ENCODE measurements at places on chromosomes 2 and 18. TPM values are rescaled to one million over a fixed set of nuclear protein-coding genes. Genes with fewer than 3 reads are reported as not detected.

GRCh38 chr2:160052531-160052930 lies 9.9 kb downstream of the PLA2R1 start:
- DNase-seq = no peak

GRCh38 chr18:47883771-47884413 lies 46.6 kb downstream of the SMAD2 start:
- no peak for DNase-seq

- no peak for DNase-seq
Measured at GRCh38 chr2:48189552-48190228, 283.4 kb upstream of the FBXO11 start.

GRCh38 chr2:2717406-2717805 lies 386.3 kb upstream of the MYT1L start:
- DNase-seq = no peak

DNA sequence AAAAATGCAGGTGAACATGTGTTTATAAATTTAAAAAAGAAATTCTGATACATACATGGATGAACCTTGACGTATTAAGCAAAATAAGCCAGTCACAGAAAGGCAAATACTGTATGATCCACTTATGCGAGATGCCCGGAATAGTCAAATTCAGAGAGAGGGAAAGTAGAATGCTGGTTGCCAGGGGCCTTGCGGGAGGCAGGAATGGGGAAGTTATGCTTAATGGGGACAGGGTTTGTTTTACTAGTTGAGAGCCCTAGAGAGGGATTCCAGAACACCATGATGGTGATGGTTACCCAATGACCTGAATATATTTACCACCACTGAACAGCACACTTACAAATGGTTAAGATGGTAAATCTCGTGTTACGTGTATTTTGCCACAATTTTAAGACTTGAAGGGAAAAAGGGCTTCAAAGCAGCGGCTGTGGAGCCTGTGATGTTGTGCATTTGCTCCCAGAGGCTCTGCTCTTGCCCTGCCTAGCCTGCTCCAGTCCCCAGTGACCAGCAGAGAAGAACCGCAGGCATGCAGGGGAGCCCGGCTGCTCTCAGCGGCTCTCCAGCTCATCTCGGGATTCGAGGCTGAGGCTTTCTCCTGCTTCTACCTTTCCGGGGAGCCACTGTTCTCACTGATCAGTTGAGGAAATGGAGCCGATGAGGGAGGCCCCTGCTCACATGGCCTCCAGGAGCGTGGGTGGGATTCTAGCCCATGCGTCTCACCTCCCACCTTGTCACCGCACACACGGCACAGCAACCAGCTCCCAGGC lies 51.7 kb upstream of the TFCP2L1 start:
- no peak for DNase-seq

- peak; percentile 24 for DNase-seq
Measured at GRCh38 chr18:62044490-62045000, 142.3 kb downstream of the PIGN start.

Gene GBX2
- polyA plus RNA-seq = 10.5 TPM

- no peak for DNase-seq
Measured at GRCh38 chr2:30155889-30156658, 9.3 kb downstream of the YPEL5 start.

DNA sequence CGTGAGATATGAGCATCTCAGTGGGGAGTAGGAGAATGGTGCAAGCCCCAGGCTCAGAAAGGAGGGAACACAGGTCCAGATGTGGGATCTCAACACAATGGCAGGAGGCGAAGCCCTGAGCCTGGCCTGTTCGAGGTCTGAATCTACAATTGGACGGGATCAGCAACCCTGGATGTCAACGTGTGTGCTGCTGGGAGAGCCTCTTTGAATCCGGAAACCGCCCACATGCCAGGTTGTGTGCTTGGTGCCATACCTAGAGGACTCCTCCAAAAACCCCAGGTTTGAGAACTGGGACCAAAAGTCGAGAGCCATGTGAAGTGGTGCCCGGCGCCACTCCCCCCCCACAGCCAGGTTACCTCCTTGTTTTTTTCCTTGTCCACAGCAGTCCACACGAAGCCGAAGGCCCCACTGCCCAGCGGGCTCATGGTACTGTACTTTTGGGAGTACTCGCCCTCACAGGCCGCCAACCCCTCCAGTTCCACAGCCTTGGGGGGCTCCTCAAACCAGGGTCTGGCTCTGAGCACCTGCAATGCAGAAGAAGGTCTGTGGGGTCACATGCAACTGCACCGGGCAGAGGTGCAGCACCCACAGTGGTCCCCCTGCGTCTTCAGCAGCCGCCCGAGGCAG lies 20.4 kb upstream of the MTERF4 start:
- DNase-seq = no peak

GRCh38 chr2:100969998-100970397 lies 32.1 kb upstream of the RPL31 start:
- DNase-seq = no peak

- no peak for DNase-seq
Measured at GRCh38 chr2:227482638-227483340, 10.8 kb downstream of the AGFG1 start.

Gene POMC
- polyA plus RNA-seq = 4.3 TPM

- no peak for DNase-seq
Measured at GRCh38 chr2:238895891-238896600, 48.2 kb downstream of the TWIST2 start.

DNA sequence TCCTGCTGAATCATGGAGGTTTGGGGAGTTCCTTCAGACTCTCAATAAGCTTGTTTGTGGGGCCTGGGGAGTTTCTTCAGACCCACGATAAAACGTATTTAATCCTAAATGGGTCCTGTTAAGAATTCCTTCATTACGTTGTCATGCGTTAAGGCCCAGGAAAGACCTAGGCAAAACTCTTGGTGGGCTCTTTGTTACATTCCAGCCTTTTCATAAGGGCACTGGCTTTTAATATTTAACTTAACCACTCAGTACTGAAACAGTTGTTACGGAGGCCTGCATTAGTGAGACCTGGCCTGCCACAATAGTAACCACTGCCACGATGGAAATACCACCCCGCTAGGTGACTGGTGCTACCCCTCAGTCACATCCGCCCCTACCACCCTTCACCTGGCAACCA lies 17.5 kb upstream of the BIN1 start:
- no peak for DNase-seq

Gene NRP2
- 57.9 TPM for polyA plus RNA-seq

DNA sequence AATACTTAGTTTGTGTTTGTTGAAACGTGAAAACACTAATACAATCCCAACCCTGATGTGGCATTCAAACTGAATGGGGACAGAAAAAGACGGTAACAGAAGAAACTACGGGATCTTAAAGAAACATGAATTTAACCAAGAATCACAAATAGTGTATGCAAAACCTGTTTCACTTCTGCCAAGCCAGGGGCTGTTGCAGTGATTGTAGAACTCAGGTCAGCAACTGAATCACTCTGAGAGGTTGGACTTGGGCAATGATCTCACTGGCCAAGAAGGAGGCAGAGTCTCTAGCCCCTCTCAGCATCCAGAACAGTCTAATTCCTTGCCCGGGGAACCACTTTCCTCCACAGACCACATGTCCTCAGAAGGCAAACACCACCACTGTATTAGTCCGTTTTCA lies 54.9 kb upstream of the CRIM1 start:
- no peak for DNase-seq

Gene KLF7
- polyA plus RNA-seq = 28.1 TPM

Gene ARHGAP25
- polyA plus RNA-seq = 4.3 TPM

GRCh38 chr18:24212939-24213338 lies 74.1 kb downstream of the CABYR start:
- DNase-seq = no peak

DNA sequence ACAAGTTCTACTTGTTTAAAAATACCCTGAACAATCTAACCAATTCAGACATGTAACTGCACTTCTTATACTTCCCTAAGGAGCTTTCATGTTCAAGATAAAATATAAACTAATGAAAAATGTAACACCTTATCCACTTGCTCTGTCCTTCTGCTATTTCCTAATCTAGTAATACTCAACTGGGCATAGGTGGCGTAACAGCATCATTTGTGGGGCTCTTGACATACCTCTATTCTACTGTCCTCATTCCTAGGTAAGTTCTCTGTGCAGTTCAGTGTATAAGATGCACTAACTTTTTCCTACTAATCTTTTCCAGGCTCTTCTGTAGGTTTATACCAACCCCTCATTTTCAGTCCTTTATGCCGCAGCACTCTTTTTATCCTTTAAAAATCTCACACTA lies 36.7 kb downstream of the PRKD3 start:
- no peak for DNase-seq

DNA sequence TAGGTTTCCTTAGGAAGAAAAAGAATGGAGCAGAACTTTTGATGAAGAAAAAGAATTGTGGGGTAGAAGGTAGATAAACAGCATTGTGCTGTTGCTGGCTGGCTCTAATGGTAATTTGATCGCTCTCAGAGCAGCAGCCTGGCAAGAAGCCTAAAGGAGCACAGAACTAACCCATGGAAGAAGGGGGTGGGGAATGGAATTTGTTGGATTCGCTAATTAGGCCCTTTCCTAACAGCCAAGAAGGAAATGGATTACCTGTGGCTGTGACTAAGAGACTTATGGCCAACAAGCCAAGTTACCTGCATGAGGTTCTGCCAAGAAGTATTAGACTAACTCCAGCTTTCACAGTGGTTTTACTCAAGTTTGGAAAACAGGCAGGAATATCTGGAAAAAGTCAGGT lies 210.6 kb downstream of the IKZF2 start:
- peak; percentile 78 for DNase-seq

DNA sequence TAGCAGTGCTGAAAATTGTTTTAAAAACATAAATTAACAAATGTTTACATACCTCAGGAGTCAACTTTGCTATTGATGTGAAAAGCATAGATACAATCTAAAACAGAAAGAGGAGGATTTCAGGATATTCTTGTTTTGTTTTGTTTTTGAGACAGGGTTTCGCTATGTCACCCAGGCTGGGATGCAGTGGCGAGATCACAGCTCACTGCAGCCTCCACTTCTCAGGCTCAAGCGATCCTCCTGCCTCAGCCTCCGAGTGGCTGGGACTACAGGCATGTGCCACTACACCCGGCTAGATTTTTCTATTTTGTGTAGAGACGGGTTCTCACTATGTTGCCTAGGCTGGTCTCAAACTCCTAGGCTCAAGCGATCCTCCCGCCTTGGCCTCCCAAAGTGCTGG lies 60.6 kb downstream of the C2orf74 start:
- DNase-seq = no peak

Gene AP1S3
- polyA plus RNA-seq = 4.8 TPM

Gene PLA2R1
- polyA plus RNA-seq = 4.8 TPM

Gene HTR2B
- 0.26 TPM for polyA plus RNA-seq

DNA sequence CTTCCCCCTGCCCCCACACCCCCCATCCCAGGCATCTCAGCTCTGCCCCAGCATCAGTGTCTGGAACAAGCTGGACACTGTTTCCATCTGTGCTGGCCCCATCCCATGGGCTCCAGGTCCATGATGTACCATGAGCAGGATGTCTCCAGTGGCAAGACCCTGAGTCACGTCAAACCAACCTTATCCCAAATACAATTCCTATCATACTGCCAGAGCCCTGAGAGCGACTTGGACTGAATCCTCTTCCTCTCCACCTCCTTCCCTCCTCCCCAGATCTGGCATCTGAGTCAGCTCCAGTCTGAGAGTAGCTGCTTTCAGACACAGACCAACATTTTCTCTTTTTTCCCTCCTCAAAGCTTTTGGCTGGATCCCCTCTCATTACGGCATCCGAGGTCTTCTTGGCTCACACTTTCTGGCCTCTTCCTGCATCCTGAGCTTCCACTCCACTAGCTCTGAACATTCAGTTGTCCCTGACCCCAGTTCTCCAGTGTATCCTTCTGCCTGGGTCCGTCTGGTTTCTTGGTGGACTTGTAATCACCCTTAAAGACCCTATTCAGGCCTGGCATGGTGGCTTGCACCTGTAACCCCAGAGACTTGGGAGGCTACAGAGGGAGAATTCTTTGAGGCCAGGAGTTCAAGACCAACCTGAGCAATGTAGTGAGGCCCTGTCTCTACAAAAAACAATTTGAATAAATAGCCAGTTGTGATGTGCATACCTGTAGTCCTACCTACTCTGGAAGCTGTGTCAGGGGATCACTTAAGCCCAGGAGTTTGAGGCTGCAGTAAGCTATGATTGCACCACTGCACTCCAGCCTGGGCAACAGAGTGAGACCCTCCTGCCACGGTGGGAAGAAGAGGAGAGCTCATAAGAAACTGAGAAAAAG lies 68.3 kb downstream of the ACKR3 start:
- DNase-seq = no peak

DNA sequence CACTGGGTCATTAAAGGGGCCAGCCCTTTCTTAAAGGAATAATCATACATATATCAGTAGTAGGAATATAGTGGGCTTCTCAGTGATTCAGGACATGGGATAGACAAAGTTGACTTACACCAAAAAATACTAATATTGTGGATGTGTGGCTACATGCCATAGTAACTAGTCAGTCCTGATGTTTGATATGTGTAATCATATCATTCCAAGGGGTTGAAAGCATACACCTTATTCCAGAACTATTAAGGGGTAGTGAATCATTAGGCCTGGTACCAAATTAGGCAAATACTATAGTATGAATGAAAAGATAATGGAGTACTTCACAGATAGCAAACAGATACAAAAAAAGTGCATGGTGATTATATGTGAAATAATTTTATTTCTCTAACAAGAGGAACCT lies 814.9 kb upstream of the NRXN1 start:
- DNase-seq = no peak

Gene BCL11A
- 61.6 TPM for polyA plus RNA-seq

Gene GKN1
- polyA plus RNA-seq = not detected

Gene AQP12B
- polyA plus RNA-seq = 0.56 TPM

DNA sequence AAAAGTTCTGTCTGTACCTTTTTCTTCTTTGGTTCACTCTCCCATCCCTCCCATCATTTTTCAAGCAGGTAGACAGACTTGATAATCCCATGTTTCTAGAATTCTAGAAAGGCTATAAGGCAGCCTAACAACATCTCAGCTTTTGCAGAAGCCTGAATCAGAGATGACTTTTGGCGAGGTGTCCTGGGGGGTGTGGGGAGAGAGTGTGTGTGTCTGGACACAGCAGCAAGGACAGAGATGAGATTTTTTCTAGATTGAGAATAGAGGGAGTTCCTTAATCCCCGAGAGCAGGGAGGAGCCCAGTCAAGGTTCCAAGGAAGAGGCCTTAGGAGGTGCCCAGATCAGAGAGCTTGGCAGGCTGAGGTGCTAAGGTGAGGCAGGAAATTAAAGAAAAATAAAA lies 22.0 kb upstream of the LAPTM4A start:
- no peak for DNase-seq

- no peak for DNase-seq
Measured at GRCh38 chr2:71646028-71646427, 192.7 kb downstream of the DYSF start.

DNA sequence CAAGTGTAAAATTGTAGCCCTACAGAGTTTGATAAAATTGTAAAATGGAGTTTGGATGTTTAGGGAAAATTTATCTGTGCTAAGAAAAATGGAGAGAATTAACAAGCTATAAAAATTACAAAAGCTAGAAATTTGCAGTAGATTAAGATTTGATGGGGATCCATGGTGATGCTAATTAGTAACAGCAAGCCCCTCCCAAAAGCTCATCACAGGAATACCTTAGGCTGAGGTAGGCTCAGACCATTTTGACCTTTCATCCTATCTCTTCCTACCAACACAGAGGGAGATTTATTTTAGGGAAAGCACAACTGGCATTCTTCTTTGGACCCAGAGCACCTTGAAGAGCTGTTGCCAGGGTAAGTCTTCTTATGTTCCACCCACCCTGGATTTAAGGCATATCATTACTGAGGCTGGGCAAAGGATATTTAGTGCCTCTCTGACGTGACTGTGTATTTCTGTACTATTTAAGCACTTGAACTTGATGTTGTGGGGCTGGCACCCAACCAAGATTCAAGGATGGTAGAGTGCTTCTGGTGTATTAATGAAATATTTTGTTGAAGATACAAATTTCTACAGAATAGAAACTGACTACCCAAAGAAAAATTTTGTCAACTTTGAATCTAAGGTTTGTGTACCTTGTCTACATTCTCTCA lies 70.8 kb upstream of the SLC39A10 start:
- no peak for DNase-seq

All from spinal cord (tissue), 10 donors.